ENCODE measurements at places on chromosomes 7 and 10.
A peak's percentile ranks its signal among the peaks of the same experiment; 100 is the strongest.

DNA sequence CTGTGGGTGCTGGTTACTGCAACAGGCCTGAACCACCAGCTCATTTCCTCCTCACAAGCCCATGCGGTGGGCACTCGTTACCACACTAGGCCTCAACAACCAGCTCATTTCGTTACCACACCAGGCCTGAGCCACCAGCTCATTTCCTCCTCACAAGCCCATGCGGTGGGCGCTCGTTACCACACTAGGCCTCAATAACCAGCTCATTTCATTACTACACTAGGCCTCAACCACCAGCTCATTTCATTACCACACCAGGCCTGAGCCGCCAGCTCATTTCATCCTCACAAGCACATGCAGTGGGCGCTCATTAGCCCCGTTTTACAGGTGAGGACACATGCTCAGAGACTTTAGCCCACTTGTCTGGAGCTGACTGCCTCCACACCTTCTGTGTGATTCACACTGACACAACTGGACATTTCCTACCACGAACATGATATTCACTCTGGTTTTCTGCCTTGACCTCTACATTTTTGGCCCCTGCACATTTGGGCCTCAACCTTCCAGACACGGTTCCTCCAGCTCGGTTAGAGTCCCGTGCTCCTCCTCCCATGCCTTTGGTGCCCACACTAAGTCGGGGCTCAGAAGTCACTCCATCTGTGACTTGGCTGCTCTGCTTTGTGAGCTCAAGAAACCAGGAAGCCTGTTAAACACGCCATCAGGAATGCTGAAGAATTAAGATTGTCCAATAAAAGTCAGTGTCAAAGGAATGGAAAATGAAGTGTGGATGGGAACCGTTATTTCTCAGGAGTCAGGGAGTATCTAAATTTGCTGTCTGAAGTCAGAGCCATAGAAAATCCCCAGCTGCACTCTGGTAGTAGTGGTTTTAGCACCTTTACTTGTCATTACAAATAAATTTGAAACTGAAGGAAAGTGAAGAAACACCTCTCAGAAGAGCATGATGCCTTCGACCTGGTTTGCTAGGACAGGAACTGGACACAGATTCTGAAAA, 55.8 kb upstream of the LANCL2 start:
- DNase-seq = no peak

GRCh38 chr10:110647136-110647430, 2.9 kb downstream of the RBM20 start:
- no peak for DNase-seq

DNA sequence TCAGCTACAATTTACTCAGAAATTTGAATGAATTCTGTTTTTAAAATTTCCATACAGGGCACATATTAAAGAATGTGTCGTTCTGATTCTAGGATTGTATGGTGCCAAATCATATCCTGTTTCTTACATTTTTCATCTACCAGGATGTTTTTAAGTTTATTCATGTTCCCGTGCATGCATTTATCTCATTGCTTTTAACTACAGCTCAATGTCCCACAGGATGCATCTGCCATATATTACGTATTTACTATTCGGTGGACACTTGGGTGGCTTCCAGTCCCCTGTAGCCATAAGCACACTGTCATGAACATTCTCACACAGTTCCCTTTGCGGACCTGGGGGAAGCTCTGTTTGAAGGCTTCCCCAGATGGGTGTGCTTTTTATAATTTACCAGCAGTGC, 122.3 kb downstream of the CCDC71L start:
- DNase-seq = no peak

DNA sequence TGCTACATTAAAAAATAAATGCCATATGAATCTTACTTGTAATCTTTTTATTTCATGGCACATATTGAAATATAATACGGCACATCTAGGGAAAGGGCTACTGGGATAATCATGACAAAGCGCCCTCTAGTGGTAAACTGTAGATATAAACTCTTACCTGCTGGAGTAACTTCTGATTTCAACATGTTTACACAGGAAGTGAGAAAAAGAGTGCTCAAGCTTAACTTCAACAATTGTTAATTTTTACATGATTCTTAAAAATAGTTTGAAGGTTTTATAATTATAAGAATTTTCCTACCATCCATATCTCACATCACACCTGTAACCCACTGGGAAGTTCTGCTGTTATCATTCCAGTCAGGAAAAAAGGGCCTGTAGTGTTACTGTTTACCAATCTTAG, 2.0 kb upstream of the HEPACAM2 start:
- DNase-seq = peak; percentile 86

GRCh38 chr10:86048973-86049372, 317.6 kb downstream of the GRID1 start:
- no peak for DNase-seq

DNA sequence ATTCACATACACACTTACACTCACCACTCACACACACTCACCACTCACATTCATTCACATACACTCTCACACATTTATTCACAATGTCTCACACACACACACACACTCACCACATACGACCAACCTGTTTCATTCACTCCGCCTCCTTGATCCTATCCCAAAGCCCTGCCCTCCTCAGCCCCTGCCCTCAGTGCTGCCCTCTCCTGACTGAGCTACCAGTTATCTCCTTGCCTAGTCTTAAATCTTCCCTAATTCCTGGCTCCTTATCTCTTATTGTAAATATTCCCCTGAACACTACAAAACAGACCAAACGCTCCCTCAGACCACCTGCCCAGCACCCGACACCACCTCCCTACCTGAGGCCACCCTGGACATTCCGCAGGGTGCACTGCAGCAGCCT, 26.1 kb upstream of the C10orf120 start:
- DNase-seq = peak; percentile 37

DNA sequence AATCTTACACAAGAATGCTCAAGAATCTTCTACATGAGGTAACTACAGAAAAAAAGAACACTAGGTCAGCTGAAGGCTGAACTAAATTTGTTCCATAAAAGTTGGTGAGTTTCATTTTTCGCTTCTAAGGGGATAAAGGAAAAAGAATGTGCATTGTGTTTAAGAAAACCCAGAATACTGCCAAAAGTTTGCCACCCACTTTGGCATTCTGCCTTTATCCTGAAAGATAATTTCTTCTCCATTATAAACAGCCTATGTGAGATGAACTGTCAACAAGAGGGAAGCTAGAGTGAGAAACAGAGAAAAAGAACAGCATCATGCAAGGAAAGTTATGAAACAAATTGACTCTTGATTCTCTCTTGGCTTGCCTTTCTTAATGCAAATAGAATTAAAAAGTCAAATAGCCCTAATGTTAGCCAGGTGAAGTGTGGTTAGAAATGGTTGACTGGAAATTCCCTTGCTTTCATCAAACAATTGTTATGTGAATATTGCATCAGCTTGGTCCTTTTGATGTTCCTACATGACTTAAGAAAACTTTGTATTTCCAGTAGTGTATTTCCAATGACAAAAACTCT, 25.8 kb downstream of the STEAP1 start:
- DNase-seq = no peak

- DNase-seq = no peak
Measured at GRCh38 chr10:101875068-101875688, 31.6 kb upstream of the KCNIP2 start.

GRCh38 chr7:103795787-103796186, 193.7 kb downstream of the RELN start:
- DNase-seq = no peak

DNA sequence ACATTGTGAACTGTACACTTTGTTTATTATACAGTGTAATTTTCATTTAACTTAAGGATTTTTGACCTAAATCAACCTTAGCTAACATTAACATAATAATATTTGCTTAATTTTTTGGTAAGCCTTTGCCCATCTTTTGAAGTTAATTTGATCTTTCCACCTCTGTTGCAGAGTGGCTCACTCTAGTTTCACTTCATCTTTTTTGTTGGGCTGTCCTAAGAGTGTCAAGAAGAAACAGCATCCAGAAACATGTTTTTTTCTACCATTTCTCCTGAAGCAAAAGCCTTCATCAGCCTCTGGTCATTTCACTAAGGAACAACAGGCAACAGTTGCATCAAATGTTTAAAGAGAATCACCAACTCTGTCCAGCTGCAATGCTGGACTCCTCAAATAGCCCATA, 824.7 kb downstream of the REEP3 start:
- no peak for DNase-seq

GRCh38 chr10:70779088-70779487, 6.1 kb downstream of the TBATA start:
- no peak for DNase-seq

- no peak for DNase-seq
Measured at GRCh38 chr10:101092881-101093354, 31.1 kb downstream of the KAZALD1 start.

Data from NCI-H82 (cell line).